Peyer's patch (tissue), 4 donors: ENCODE measurements at places on chromosomes 6 and 20. TPM values are rescaled to one million over a fixed set of nuclear protein-coding genes. Genes with fewer than 3 reads are reported as not detected.

GRCh38 chr6:128720891-128721290 lies 162.0 kb upstream of the LAMA2 start:
- no peak for DNase-seq

GRCh38 chr6:149448821-149449453 lies 35.9 kb downstream of the ZC3H12D start:
- no peak for DNase-seq

Gene SAPCD1
- 10.3 TPM for total RNA-seq

Gene CST4
- total RNA-seq, result not detected
